ENCODE measurements at places on chromosomes 6 and 20. TPM values are rescaled to one million over a fixed set of nuclear protein-coding genes. Genes with fewer than 3 reads are reported as not detected.

Gene EFCAB8
- 0.77 TPM for total RNA-seq

DNA sequence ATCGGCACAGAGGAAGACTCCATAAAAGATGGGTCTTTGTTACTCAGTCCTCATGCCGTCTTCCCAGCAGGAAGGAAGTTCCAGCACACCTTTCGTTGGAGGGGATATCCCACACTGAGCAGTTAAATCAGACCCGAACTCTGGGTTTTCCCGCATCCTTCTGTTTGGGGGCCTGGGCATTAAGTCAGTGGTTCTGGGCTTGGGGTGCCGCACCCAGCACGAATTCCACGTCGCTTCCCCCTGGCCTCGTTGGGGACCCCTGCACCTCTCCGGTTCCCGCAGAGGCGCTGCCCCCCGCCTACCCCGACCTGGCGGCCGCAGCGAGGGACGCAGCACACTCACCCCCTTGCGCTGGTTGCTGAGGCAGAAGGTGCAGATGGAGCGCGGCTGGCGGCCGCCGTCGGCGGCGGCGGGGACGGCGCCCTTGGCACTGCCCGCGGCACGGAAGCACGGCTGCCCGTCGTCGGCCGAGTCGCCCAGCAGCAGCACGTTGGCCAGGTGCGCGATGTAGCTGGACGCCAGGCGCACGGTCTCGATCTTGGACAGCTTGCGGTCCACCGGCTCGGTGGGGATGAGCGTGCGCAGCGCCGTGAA, 641 bp downstream of the TCF15 start:
- DNase-seq, result no peak

DNA sequence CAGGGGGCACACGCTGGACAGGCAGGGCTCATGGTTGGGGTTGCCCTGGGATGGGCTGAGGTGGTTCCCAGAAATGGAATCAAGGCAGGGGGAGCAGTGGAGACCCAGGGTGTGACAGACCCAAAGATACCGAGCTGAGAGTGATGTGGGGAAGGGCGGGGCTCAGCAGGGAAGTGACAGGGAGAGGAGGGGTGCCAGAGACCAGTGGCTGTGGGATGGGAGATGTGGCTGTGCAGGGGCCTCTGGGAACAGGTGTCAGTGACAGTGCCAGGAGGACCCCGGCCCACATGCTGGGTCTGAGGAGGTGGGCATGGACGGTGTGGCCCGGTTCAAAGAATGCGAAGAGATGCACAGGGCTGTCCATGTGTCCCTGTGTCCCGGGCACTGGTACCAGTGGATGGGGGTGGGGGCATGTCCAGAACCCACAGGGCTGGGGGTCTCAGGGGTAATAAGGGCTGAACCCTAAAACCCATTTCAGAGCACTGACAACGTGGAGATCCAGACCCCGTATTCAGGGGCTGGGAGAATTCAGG, 1.0 kb downstream of the CABLES2 start:
- no peak for DNase-seq

Gene SLC4A11
- 2.4 TPM for total RNA-seq

DNA sequence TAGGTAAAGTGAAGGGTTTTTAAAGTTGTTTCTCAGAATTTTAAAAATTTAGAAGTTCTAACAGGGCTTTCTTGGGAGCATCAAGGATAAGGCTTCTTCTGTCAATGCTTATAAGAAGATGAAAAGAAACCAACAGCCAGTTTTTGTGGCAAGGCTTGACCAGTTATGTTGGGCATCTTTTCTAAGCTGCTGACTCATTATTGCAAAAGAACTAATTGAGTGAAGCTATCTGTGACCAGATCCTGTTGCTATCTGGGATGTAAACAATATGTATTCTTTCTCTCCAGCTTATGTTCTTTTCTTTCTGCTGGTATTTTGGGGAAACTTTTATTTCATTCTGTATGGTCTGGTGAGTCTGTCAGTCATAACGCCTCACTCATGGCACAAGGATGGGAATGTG, 643.8 kb downstream of the HDGFL1 start:
- DNase-seq, result no peak

Gene SMLR1
- total RNA-seq, result not detected

DNA sequence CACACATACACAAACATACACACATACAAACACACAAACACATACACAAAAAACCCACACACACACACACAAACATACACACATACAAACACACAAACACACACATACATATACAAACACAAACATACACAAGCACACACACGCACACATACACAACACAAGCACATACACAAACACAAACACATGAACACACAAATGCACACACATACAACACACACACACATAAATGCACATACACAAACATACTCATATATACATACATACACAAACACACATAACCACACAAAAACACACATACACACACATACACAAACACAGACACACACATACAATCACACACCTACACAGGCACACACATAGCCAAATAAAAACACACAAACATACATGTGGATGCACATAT, 30.3 kb upstream of the THBS2 start:
- DNase-seq, result no peak

DNA sequence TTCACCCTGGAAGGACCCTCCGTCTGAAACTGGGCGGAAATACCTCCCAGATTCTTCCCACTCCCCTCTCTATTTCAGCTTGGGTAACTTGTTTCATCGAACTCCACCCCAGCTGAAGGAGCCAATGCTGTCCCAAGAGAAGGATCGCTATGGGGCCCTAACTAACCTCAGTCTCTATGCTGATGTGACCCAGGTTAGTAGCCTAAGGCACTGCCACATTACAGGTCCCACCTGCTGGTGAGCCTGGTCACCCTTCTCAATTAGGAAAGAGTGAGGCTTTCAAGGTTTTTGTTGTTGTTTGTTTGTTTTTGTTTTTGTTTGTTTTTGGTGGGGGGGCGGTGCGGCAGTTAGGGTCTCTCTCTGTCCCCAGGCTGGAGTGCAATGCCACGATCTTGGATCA, 168.4 kb downstream of the OR2B2 start:
- no peak for DNase-seq

DNA sequence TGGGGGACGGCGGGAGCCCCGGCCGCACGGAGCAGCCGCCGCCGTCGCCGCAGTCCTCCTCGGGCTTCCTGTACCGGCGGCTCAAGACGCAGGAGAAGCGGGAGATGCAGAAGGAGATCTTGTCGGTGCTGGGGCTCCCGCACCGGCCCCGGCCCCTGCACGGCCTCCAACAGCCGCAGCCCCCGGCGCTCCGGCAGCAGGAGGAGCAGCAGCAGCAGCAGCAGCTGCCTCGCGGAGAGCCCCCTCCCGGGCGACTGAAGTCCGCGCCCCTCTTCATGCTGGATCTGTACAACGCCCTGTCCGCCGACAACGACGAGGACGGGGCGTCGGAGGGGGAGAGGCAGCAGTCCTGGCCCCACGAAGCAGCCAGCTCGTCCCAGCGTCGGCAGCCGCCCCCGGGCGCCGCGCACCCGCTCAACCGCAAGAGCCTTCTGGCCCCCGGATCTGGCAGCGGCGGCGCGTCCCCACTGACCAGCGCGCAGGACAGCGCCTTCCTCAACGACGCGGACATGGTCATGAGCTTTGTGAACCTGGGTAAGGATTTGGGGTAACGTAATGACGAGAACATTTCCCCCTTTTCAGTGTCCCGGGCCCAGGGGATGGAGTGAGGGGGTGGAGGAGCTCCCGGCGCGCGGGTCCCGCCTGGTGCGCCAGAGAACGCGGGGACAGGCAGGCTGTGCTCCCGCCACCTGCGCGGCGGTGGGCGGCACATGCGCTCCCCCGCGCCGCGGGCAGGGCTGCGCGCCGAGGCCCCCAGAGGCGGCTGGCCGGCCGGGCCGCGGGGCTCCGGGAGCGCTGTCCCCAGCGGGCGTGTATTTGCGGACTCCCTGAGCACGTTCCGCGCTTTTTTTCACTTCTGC, 1.4 kb downstream of the BMP6 start:
- DNase-seq, result peak; percentile 45

- no peak for DNase-seq
Observed at GRCh38 chr20:517221-517620, 26.4 kb downstream of the CSNK2A1 start.

Gene TFAP2A
- total RNA-seq, result not detected

GRCh38 chr6:41278699-41279405, 7.6 kb downstream of the TREM1 start:
- DNase-seq, result peak; percentile 58

DNA sequence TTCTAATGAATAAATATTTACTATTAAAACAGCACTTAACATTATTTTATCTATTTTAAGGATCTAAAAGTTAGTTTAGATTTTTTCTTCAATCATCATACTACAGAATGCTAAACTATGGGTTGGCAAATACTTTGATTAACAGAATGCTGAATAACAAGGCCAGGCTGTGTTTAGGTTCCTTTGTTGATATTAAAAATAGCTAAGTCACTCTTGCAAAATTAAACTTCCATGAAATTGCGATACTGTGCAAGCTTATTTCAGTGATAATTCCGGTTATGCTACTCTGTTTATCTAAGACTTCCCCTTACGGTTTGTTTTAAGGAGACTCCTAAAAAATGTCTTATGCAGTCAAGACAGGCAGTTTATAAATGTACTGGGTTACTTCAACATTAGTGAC, 2.8 kb downstream of the RNF24 start:
- DNase-seq, result no peak

Gene COL21A1
- not detected for total RNA-seq

Gene HELZ2
- 118 TPM for total RNA-seq

Gene PLEKHG1
- 6.9 TPM for total RNA-seq

Gene MOG
- total RNA-seq, result not detected

Gene NANP
- 5.0 TPM for total RNA-seq

Gene RNF144B
- 2.3 TPM for total RNA-seq

GRCh38 chr6:127367023-127367375, 23.6 kb upstream of the ECHDC1 start:
- no peak for DNase-seq

DNA sequence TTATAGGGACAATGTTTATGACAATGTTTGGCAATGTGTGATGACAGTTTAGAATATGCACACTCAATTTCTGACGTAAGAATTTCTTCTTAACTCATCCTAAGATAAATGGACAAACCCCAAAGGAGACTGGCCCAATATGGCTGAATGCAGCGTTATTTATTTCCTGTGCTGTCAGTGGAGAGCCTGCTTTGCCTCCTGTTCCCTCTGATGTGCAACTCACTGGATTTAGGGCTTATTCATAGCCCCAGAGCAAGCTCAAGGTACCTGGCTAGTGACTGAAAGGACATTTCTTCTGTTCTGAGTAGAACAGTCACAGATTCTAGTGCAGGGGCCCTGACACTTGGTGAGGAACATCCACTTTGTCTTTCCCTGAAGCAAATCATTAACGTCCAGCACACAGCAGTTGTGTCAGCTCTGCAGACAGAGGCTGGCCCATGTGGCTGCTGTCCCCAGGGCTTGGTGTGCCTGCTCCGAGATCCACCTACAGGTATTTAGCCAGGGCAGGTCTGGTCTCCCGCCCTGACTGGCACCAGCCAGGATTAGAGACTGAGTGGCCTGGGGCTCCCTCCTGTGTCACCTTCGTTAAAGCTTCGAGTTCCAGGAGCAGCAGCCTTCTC, 64.8 kb downstream of the FARS2 start:
- no peak for DNase-seq

DNA sequence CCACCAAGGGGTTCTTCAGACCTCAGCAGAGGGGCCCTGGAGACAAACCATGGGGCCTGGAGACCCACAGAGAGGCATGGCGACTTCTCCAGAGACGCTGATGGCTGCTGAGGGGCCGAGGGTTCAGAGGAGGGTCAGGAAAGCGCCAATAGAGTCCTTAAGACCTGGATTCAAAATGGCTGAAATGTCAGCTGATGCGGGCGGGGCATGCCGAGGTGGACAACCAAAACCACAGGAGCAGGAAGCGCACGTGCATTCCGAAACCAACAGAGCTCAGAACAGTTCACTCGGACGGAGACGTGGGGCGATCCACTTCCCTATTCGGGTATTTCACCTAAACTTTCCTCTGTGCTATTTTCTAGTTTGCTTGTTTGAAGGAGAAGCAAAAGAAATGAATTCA, 99.9 kb upstream of the RIN2 start:
- DNase-seq, result no peak

Gene MLN
- total RNA-seq, result not detected

DNA sequence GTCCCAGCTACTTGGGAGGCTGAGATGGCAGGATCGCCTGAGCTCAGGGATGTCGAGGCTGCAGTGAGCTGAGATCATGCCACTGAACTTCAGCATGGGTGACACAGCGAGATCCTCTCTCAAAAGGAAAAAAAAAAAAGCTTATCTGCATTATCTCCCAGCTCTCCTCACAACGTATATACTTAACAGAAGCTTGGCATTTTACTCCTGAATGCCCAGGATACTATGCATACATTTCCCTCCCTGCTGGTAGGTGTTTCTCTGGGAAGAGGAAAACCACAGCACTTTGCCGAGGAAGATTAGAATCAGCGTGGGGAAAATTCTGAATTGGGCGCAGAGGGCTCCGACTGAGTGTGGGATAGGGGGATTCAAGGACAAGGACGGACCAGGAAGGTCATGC, 800.6 kb downstream of the DHX35 start:
- DNase-seq, result no peak

Gene KHDRBS2
- not detected for total RNA-seq

GRCh38 chr6:20211037-20211940, 980 bp downstream of the MBOAT1 start:
- no peak for DNase-seq

GRCh38 chr6:33963136-33963750, 159.4 kb upstream of the MLN start:
- DNase-seq, result no peak

Gene CALHM5
- not detected for total RNA-seq

DNA sequence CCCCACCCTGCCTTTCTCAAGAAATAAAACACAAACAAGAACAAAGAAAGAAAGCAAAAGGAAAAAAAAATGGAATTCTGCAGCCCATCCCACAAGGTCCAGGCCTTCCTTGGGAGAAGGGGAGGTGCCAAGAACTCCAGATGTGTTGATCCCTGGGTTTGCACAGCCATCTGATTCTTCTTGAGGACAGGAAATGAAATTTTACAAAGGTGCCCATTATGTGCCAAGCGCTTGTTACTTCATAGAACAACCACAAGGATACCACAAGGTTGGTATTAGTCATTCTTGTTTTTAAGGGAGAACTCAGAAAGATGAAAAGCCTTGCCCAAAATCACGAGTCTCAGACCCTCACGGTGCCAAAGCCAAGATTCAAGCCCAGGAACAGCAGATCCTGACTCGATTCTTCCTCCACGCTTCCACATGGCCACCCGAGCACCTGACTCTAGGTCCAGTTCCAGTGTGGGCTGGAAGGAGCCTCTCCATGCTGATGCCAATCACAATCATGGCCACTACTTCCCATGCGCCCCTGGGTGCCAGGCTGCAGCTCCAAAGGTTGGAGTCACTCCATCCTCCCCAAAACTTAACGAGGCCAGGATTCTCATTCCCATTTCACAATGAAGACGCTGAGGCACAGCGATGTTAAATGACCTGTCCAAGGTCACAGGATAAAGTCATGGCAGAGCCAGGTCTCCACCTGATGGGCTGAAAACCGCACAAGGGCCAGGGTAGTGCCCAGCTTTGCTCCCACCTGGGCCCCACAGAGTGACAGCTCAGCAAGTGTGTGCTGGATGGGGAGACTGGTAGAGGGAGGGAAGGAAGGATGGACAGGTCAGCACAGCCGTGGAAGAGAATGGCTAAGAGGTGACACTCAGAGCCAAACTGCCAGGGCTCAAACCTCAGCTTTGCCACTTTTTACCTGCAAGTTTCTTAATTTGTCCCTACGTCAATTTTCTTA, 66.7 kb upstream of the TOP1 start:
- no peak for DNase-seq

All from activated naive CD8-positive, alpha-beta T cell treated with anti-CD3 and anti-CD28 coated beads, Interleukin-2, amount 10 ng/mL, durations not matched to agents 7 days and 5 days (primary cell).